Naive thymus-derived CD4-positive, alpha-beta T cell (primary cell): ENCODE measurements at places on chromosomes 1 and 21.

DNA sequence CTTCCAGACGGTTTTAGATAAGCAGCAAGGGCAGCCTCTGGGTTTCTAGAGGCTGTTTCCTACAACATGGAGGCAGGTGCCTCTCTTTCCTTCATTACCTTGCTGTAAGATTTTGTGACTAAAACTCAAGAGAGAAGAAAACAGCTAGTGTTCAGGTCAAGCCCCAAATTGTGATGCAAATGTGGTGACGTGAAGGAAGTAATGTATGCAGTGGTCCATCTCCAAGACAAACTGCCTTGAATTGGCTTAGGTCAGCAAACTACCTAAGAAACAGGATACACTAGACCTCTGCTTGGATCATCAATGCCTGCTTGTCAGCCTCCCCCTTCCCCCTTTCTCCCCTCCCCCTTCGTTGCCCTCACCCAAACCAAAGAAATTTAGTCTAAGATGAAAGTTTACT lies 28.9 kb upstream of the RIPK4 start:
- DNase-seq, result no peak

- DNase-seq, result no peak
Observed at GRCh38 chr1:234163267-234163919, 209.9 kb upstream of the COA6 start.

DNA sequence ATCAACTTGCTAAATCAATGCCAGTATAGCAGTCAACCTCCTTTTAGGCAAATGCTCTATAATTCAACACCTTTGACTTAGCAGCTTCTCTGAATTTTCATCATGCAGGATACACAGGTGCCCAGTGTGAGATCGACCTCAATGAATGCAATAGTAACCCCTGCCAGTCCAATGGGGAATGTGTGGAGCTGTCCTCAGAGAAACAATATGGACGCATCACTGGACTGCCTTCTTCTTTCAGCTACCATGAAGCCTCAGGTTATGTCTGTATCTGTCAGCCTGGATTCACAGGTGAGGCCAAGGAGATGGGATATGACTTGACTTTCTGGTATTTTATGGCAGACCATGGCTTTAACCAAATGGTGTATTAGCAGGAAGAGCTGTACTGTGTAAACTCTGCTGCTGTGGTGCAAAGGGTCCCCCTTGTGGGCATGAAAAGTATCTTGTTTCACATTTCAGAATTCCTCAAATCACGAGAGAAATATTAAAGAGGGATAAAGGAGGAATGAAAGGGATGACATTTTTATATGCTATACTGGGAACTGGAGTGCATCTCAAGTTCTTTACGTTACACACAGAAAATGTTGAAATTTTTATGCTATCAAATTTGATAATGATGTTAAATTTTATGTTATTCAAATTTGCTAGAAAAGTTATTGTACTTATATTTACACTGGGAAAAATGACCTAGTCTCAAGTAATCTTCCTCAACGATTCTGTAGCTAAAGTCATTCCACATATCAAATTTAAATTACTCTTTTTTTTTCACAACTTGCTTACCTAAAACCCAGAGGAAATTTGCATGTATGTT lies 88.9 kb downstream of the CRB1 start:
- peak; percentile 36 for DNase-seq

GRCh38 chr1:56578138-56578962 lies 1.0 kb downstream of the PLPP3 start:
- DNase-seq, result no peak

DNA sequence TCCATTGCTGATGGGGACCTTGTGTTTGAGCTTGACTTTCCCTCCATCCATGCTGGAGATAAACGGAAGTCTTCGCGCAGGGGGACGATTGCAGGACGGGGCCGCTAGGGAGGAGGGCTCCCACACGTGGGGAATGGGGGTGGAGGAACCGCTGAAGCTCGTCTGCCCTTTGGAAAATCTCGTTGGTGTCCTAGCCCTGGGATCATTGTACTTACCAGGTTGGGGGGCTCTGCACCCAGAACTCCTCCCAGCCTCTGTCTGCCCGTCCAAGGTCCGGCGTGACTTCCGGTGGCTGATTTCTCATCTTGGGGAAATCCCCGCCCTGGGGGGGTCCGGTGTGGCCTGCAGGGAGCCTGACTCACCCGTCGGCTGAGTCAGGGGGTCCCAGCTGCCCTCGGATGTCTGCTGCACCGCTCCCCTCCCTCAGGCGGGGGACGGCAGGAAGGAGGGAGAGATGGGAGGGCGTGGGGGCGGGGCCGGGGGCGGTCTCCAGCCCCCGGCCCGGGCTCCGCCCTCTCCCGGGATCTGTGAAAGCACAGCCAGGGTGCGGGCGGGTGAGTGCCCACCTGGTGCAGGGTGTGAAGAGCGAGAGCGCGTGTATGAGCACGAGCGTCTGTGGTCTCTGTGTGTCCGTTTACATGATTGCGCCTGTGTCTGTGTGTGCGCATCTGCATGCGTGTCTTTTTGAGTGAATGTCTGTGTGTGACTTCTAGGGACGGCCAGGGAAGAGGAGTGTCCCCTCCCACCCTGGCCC lies 35.8 kb downstream of the PIK3CD start:
- peak; percentile 34 for DNase-seq

DNA sequence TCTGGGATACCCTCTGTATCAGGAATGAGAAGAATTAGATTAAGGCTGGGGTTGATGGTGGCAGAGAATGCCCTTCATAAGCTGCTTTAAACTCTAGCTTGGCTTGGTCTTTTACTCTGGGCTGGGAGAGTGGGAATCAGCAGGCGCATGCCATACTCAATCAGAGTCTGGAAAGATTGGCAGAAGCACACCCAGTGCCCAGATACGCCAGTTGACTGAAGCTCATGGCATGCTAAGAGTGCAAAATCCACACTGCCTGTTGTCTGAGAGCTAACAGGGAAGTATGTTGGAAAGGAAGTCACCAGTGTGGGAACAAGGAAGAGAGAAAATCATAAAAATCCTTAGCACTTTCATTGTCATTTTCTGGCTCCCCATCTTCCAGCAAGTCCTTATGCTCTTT lies 53.0 kb downstream of the HMCN1 start:
- DNase-seq, result no peak

DNA sequence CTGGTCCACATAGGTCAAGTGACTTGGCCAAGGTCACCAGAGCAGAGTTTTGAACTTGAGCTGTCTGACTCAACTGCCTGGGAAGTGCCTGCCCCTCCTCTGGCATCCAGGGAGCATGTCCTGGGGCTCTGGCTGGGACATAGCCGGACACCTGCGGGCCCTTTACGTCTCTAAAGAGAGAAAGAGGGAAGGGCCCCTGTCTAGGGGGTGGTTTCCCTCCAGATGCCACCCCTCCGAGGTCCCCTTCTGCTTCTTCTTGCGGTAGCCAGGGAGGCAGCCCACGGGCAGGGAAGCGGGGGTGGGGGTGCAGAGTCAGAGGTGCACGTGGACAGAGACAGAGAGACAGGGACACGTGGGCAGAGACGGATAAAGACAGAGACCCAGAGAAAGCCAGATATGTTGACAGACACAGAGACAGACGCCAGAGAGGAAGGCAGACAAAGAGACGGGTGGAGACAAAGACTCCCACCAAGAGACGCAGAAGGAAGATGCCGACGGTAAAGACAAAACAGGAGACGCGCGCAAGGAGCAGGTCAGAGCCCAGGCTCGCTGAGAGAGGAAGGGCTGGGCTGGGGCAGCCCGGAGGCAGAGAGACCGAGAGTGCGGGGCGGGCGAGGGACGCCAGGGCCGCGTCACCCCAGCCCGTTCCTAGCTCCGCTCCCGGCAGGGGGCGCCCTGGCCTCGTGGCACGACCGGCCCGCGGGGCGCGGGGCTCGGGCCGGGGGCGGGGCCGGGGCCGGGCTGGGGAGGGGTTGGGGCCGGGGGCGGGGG lies 458 bp upstream of the ALPL start:
- peak; percentile 38 for DNase-seq

DNA sequence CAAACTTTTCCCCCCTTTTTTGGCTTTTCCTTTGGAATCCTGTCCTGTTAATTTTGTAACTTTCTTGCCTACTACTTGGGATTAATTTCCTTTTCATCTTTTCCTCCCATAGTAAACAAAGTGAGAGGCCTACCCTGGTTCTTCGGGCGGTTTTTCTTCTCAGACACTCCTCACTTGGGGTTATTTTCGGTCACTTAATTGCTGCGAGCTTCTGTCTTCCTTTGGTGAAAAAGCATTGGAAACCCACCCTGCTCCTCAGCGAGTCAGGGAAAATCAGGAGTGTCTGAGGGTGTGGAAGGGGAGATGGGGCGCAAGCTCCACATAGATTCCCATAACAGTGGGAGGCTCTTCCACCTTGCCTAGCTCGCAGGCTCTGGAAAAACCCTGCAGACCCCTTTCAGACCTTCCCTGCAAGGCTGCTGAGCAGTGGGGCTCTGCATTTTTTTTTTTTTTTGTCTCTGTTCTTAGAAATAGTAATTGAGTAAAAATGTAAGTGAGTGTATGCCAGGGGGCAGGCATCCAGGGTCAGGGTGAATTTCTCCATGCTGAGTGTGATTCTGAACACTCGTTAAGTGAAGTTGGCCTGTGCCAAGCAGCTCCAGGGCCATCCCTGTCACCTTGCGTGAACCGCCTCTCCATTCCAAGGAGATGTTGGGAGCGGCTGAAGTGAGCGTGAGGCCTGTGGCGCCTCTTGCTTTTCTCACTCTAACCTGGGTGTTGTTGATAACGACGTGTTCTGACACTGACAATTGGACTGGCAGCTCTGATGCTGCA lies 20.3 kb downstream of the TGFB2 start:
- DNase-seq, result no peak

GRCh38 chr1:117581391-117581943 lies 24.4 kb upstream of the TENT5C start:
- no peak for DNase-seq

DNA sequence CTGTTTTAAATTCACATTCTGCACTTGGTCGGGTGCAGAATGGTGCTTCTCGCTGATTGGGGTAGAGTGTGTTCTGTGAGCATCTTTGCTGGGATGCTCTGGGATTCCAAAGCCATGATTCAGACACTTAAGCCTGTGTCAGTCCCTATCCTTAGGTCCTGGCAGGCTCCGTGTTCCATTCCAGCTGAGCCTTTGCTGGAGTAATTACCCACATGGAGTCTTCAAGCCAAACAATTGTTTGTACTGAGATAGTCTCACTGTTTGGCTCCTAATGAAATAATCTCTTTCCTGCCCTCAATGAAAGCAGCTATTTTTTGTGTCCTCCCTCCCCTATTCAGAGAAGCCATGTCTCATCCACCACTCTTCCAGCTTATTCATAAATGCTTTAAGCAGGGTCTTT lies 18.7 kb downstream of the SMAP2 start:
- DNase-seq, result no peak

- no peak for DNase-seq
Observed at GRCh38 chr1:64645735-64646134, 99.1 kb upstream of the RAVER2 start.
